ENCODE measurements at places on chromosomes 5 and 9.

DNA sequence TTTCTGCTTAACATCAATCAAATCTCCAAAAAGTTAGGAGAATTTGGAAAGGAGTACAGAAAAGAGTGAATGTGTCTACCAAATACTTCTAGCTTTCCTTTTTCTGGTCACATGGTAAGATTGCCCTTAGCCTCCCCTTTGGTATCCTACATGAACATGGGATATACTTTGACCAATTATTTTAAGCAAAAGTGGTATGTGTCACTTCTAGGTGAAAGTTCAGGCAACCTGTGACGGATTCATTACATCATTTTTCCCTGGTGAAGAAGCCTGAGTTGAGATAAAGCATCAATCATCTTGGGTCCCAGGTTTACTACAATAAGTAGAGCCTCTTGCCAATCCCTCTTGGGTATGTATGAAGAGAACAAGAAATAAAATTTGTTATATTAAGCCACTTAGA is 419.2 kb downstream of the PDE4D start:
- no peak for DNase-seq

DNA sequence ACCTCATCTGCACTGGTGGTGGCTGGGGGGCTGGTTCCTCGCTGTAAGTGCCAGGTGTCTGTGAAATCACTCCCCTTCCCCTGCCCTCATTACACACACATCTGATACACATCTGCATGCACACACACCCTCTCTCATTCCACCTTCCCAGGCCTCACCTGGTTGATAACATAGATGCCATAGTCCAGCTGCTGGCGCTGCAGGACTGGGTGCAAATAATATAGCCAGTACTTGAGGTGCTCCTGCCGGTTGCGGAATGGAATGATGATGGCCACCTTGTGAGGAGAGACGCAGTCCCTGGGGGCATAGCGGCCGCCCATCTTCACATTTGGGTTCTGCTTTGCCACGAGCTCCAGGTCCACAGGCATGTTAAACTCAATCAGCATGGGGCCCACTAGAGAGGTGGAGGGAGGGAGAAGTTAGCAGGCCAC is 32.1 kb downstream of the B4GALT1 start:
- DNase-seq: no peak

DNA sequence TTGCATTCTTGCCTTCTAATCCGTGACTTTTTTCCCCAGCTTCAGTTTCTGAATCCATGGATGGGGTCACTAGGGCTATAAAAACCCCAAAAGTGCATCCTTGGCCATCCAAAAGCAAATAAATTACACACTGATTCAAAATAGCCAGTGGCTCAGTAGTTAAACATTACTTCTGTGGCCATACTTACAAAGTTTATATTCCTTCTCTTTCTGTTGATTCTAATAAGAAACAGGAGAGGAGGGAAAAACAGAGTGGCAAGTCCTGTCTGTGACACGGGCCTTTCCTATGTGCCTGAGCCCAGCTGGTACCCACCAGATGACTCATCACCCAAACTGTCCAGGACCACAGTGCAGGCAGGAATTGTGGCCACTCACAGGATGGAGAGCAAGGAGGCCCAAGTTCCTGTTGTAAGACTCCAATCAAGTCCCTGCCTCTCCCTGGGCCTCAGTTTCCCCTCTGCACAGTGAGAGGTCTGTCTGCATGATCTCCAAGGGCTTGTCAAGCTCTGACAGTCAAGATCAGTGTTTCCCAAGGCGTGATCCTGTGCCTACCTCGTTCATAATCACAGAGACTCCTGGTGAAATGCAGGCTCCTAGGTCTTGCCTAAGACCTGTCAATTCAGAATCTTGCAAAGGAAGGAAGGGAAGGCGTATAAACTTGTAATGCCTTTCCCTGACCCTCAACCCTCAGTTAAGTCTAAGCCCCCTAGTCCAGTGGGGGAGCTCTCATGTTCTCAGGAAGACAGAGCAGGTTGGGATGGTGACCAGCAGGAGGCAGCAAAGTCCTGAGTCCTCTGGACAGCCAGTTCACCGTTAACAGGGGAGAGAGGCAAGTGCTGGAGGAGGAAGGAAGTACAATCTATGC is 29.5 kb downstream of the TNIP1 start:
- DNase-seq: peak; percentile 54

GRCh38 chr5:68378204-68378820 is 162.8 kb downstream of the PIK3R1 start:
- DNase-seq: no peak

DNA sequence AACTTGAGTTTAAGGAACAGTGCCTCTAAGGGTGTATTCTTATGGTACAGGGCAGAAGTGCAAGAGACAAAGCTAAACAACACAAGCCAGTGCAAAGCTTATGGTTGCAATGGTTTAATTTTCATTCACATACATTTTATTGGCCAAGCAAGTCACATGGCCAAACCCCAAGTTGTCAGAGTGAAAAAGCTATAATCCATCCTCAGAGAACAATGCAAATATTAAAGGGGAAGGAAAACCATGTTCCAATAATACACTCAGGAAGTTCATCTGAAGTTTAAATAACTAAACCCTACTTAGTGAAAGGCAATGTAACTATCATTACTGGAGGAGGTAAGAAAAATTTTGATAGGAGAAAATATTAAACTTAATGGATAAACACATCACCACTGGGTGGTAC is 26.6 kb upstream of the TLR4 start:
- no peak for DNase-seq

GRCh38 chr9:122819791-122820489 is 8.4 kb downstream of the PDCL start:
- DNase-seq: no peak

- no peak for DNase-seq
These were observed 102.8 kb downstream of the PLK2 start for GRCh38 chr5:58357121-58357520.

- no peak for DNase-seq
These were observed 197.8 kb downstream of the TTLL11 start for GRCh38 chr9:121895358-121895757.

- no peak for DNase-seq
These were observed 5.9 kb downstream of the MED10 start for GRCh38 chr5:6372251-6373080.

- DNase-seq: no peak
These were observed 480.2 kb downstream of the RASEF start for GRCh38 chr9:82582693-82583092.

DNA sequence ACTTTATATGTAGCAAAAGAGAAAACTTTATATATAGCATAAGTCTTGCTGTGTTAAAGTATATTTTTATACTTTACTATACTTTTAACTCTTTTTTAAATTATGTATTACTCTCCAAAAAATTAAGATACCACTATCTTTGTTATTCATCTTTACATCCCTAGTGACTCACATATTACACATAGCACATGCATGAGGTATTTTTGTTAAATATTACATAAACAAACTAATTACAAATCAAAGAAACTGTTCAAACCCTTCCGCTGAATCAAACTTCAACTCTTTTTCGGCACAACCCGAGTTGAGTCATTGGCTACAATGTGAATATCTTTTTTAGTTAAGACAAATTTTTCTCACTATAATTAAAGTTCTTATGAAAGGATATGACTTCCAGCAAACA is 32.1 kb downstream of the NADK2 start:
- DNase-seq: no peak

GRCh38 chr9:84173961-84174360 is 166.6 kb downstream of the SLC28A3 start:
- no peak for DNase-seq

DNA sequence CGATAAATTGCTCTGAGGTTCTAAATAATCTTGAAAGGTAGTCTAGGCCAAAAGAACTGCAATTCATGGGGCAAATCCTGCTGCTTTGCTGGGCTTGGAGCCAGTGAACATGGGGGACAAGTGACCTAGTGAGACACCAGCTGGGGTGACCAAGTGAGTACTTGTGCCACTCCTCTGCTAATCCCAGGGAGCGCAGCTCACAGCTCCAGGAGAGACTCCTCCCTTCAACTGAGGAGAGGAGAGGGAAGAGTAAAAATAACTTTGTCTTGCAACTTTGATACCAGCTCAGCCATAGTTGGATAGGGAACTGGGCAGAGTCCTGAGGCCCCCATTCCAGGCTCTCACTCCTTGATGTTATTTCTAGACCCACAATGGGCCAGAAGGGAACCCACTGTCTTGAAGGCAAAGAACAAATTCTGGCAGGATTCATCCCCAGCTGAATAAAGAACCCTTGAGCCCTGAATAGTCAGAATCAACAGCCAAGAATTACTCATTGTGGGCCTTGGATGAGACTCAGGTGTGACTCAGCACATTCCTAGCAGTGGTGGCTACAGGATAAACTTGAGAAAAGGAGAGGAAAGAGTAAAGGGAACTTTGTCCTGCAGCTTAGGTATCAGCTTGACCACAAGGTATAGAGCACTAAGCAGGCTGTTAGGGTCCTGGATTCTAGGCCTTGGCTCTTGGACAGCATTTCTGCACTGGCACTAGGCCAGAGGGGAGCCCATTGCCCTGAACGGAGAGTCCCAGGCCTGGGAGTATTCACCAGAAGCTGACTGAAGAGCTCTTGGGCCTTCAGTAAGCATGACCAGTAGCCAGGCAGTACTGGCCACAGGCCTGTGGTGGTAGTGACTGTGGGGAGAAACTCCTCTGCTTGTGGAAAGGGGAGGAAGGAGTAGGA is 288.3 kb upstream of the CDH18 start:
- DNase-seq: no peak

- no peak for DNase-seq
These were observed 108.5 kb downstream of the ARHGAP26 start for GRCh38 chr5:142878638-142879037.

- DNase-seq: no peak
These were observed 108.7 kb upstream of the MPDZ start for GRCh38 chr9:13388157-13388556.

- DNase-seq: no peak
These were observed 32.3 kb downstream of the ERP44 start for GRCh38 chr9:100066539-100066938.

GRCh38 chr5:130109152-130109551 is 204.9 kb downstream of the CHSY3 start:
- DNase-seq: no peak

DNA sequence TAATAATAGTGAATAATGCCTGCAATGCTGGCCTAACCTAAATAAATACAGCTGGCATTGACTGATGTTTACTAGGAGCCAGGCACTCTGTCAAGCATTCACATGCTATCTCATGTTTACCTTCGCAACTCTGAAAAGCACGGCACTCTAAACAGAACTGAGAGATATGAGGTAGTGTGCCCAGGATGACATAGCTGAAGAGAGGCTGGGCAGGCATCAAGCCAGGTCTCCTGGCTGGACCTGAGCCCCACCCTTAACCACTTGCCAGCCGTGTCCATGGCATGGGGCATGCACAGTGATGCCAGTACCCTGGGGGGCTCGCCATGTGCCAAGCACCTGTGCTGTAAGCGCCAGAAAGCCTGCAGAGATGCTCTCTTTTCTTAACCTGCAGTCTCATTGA is 119.4 kb upstream of the MVB12B start:
- no peak for DNase-seq

DNA sequence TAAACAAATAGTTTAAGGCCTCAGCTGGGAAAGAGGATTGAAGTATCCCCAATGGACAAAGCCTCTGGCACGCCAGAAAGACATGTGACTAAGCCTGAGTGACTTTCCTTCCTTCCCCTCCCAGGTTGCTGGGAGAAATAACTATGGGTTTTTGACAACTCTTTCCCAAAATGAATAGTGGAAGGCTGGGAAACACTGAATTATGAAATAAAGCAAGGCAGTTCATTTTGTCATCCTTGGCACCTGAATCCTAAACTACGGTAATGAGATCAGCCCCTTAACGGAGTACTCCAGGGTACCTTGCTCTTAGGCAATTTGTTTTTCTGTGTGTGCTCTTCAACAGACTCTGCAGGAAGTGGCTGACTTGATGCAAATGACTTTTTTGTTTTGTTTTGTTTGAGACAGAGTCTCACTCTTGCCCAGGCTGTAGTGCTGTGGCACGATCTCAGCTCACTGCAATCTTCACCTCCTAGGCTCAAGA is 75.2 kb downstream of the LMNB1 start:
- no peak for DNase-seq

DNA sequence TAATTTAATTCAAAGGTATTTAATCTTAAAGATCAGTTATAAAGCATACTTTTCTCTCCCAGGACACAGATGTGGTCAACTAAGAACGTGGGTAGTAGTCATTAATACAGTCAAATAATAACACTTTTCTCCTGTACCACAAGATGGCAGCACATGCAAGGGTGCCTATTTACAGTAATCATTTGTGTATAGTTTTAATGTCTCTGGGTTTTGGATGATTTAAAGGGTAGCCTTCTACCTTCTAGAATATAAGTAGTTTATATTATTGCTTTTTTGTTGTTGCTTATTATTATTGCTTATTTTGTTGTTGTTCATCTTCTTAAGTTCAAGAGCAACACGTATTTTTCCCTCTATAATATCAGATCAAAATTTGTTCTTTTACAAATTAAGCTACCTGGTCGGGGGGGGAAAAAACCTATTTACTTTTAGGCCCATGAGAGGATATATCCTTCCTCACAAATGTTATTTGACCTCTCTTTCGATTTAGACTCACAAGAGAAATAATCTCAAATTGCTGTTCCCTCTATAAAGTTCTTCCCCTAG is 59.6 kb upstream of the SLC27A6 start:
- DNase-seq: no peak

DNA sequence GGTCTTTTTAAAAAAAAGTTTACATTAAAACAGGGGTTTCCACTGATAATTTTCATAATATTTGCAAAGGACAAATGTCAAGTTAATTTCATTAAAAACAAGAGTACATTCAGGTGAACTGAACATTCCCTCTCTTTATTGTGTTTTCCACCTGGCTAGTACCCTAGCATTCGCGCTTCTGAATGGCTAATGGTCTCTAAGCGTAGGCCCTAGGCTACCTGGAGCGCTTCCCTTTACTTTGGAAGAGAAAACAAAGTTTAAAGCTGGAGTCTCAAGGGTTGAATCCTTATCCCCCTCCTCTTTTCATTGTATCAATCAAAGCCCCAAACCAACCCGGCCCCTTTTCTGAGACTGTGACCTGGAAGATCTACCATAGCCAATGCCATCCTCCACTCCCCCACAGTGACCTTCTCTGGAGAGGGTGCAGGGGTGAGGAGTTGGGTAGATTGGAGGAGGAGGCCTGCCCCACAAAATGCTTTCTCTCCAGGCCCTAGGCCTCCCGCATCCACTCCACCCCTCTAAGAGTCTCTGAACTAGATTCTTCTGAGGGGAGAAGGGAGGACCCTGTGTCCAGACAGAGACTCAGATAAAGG is 73.3 kb upstream of the TBCA start:
- DNase-seq: no peak

GRCh38 chr9:86918556-86918955 is 28.8 kb downstream of the GAS1 start:
- DNase-seq: no peak

DNA sequence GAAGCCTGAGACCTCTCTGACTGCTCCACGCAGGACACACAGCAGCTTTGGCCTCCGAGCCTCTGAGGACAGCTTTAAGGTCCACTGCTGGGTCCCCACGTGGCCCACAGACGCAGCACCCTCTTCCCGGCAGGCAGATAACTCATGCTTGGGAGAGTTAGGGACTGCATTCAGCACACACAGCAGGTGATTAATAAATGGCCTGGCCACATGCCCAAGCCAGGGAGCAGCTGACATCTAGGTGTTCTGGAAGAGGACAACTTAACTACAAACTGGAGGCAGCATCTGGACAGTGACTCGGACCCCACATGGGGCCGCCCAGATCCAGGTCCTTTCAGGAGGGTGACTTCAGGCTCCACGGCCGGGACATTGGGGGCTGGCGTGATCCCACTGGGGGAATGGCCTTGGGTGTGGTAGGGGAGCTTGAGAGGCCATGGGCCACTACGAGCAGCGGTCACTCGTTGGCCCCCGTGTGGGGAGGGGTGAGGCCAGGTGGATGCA is 11.3 kb downstream of the NINJ1 start:
- no peak for DNase-seq

- DNase-seq: no peak
These were observed 435.9 kb downstream of the HCN1 start for GRCh38 chr5:45260292-45260691.

Data from stimulated activated CD8-positive, alpha-beta memory T cell treated with anti-CD3 and anti-CD28 coated beads, Interleukin-4, amount 100 ng/mL, for 4 hours (primary cell).